ENCODE measurements at places on chromosomes 7 and 10.
A peak's percentile ranks its signal among the peaks of the same experiment; 100 is the strongest.

DNA sequence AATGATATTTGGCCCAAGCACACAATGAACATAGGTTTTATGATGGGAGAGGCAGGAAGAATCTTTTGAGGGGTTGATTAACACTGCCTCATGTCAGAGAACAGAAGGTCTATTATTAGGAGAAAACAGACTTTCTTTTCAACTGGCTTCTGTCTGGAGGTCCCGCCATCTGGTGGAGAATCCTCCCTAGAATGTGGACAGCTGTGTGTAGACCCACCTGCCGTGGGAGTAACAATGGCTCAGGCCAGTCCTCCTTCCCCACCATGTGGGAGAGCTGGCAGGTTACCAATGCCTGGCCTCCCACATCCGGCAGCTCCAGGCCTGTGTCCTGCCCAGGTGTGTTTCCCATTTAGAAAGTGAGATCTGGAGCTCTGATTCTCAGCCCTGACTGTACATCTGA lies 70.4 kb upstream of the AOAH start:
- DNase-seq = no peak

GRCh38 chr7:27106181-27106900 lies 3.9 kb upstream of the HOXA2 start:
- DNase-seq = no peak

GRCh38 chr7:135855846-135856245 lies 107.2 kb upstream of the FAM180A start:
- DNase-seq = no peak

DNA sequence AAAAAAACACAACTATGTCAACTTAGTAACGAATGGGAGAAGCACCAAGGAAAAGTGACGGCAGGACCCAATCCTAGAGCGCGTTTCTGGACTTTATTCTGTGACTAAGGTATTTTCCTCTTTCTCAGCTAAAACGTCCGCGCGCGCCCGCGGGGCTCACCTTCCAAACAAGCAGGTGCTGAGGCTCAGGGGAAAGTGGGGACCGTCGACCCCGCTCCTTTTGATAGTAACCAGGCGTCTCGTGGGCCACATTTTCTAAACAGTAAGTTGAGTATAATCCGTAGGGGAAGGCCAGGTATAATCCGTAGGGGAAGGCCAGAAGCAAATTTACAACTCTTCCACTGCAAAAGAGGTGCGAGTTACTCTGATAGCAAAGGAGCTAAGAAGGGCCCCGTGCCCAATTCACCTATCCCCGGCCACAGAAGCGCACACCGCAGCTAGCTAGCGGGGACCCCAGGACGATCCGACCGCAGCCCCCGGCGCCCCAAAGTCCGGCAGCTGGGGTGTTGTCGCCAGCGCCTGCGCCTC lies 743 bp downstream of the MKI67 start:
- DNase-seq = no peak

DNA sequence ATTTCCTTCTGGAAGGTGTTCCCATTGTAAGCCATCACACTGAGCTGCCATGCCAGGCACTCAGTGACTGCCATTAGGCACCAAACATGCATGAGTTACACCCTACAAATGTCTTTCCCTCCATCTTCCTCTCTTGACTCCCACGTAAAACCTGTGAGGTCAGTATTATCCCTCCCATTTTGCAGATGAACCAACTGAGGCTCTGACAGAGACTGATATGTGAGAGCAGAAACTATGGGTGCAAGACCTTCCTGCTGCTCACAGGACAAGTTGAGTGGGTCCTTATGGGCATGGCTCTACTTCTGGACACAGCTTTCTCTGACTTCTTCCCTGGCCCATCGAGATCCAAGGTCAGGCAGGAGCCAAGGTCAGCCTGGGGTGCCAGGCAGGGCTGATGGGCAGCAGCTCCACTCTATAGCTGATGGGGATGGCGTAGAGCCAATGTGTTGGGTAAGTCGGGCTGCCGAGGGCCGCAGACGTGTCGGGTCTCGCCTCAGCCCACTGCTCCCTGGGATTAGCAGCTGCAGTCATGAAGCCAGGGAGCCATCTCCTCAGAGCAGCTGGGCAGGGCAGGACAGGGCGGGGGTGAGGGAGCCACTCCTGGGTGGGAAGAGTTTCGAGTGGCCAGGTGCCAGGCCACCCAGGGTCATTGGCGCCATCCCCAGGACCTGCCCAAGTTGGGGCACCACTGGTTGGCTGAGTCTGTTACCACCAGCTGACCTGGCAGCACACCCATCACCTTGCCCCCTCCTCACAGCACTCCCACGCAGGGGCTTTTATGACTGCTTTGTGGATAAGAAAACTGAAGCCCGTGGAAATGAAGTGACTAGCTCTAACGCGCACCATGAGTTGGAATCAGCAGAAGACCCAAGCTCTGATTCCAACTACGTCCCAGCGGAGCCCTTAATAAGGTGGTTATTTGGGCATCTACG lies 117.8 kb upstream of the ZMIZ1 start:
- no peak for DNase-seq

- DNase-seq = no peak
Measured at GRCh38 chr10:81920213-81920829, 45.3 kb downstream of the NRG3 start.

DNA sequence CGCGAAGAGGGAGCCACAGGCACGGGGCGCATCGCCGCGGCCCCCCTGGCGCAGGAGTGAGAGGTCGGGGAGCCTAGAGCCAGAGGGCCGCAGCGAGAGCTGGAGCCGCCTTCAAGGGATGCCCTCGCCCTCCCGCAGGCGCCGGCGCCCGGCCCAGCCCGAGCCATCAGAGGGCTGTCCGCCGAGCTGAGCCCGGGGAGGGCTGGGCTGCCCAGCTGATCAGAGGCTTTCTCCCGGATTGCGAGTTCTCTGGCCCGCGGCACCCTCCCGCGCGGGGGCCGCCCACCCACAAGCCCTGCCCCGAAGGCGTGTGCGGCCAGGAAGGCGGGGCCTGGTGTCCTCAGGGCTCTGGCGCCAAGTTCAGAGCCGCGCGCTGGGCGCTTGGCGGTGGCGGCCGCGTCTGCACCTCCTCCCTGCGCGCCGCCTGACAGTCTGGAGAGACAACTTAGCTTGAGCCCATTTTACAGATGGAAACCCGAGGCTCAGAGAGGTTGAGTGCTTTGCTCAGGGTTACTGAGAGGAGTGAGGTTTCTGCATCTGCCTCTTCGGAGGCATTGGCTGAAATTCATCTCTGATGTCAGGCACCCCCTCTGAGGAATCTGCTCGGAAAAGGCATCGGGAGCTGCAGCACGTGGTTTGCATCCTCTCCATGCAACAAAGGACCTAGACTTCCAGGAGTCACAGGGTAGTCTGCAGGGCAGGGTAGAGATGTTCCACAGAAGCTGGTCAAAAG lies 3.8 kb upstream of the ANTXRL start:
- DNase-seq = peak; percentile 23

DNA sequence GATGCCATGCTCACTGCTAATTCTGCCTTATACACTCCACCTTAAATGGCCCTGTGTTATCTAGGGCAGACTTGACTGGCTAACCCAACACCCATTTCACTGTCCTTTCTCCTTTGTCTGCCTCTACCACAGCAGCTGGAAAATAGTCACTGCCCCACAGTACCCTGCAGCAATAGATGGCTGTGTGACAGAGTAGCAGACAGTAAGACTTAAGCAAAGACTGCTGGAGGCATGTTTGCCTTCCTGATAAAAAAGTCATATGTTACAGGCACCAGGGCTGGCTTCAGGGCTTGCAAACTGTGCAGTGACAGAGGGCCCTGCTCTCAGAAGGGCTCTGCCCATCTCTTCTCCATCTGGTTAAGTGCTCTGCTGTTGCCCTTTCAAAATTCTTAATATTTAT lies 332.6 kb upstream of the GHITM start:
- DNase-seq = no peak

GRCh38 chr7:70344726-70345125 lies 746.5 kb downstream of the AUTS2 start:
- DNase-seq = no peak

DNA sequence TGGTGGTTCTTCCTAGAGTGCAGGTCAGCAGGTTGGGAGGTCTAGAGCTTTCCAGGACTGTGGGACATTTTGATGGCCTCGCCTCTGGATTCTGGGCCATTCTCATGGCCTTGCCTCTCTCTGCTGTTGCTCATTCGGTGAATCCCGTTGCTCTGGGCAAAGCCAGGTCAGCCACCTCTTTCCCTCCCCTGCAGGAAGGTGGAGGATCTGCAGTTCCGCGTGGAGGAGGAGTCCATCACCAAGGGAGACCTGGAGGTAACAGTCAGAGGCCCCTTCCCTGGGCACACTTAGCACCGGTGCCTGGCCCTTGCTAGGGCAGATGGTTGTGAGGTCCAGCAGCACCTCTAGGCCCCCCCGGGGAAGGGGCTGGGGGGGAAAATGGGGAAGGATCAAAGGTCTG lies 74.9 kb downstream of the CLIP2 start:
- no peak for DNase-seq

- DNase-seq = no peak
Measured at GRCh38 chr7:121484089-121484763, 88.1 kb upstream of the FAM3C start.

- DNase-seq = no peak
Measured at GRCh38 chr7:46681865-46682503, 760.9 kb upstream of the IGFBP3 start.

DNA sequence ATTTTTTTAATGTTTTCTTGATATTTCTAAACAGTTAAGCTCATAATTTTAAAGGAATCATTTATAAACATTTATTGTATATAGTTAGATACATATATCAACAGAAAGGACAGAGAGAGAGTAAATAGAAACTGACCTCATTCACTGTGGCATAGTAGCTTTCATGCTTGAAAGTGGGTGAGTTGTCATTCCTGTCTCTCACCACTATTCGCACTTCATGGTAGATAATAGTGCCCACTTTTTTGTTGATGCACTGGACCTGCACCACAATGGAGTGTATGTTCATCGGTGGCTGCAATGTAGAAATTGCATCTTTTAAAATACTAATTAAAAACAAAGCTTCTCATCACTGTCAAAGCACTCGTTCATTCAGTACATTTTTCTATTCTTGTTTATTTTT lies 432.0 kb downstream of the PCDH15 start:
- DNase-seq = no peak

DNA sequence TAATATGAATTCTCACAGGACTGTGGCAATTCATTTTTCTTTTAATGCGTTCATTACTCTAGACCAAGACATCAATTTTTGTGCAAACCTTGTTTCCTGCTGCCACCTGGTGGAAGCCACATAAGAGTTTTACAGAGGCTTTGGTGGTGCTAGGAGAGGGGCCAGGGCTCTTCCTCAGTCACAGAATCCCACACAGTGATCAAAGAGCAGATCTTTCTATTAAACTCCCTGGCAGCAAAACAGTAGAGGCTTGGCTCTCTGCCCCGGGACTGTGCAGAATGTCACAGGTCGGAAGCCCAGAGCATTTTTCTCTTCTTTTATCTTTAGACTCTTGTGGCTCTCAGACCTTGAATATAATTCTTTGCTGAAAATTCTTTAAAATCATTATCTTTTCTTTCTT lies 506.4 kb upstream of the C7orf33 start:
- peak; percentile 30 for DNase-seq

- DNase-seq = no peak
Measured at GRCh38 chr7:87027900-87028299, 31.6 kb downstream of the ELAPOR2 start.

DNA sequence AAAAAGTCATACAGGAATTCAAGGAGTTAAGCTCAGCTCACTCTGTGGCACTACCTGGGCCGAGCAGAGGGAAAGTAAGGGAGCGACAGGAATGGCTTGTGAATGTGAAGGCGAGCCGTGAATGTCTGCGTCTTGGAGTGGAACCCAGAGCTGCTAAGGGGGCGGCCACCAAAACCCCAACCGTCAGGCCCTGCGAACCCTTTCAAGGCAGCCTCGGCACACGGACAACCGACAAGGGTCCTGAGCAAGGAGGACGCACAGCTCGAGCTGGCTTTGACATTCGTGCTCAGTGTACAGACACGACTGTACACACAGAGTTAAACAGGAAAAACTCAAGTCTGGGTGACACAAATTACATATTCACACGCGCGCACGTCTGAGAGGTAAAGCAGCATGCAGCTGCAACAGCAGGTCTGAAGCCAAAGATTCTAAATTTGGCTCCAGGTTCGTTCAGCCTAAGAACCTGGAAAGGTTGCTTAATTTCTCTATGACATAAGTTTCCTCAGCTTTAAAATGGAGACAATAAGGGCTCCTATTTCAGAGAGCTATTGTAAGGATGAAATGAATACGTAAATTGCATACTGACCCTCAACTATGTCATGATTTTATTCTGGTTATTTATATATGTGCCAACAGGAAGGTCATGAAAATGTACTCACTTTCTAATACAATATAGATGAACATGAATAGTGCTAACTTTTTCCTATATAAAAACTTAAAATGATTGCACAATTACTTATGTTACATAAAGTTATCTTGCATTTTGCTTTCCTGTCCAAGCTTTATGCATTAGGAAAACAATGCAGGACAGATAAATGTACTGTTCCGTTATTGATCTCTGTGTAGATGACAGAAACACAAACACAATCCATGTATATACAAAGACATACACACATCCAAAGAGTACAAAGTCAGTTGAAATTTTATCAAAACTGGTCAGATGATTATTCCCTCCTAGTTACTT lies 192.9 kb downstream of the ZMYND11 start:
- DNase-seq = no peak

DNA sequence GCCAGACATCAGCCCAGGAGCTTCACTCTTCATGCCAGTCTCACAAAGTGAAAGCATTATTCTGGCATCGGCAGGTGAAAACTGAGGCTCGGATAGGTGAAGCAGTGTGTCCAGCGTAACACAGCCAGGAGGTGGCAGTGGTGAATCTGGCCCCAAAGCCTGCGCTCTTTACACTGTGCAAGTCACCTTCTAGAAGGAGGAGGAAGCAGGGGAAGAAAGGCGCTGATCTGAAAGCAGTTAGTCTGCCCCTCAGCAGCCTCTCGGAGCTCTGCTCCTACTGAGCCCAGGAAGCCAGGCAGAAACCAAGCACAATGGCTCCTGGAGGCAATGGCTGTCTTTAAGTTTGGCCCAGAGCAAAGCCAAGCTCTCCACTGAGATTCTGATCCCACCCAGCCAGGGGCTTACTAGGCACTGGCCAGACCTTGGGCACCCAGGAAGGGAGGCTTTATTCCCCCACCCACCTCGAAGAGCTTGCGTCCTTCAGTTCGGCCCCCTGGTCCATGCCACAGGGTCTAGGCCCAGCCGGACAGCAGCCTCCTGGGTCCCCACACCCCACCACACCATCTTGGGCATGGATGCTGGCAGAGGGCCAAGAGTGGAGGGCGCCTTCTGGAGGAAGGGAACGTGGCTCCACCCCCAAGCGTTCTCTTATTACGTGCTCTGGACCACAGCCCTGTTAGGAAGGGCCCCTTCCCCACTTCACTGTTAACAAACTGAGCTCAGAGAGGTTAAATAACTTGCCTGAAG lies 104.5 kb downstream of the GRID1 start:
- peak; percentile 8 for DNase-seq

- peak; percentile 26 for DNase-seq
Measured at GRCh38 chr10:28241741-28242399, 61.0 kb downstream of the MPP7 start.

GRCh38 chr10:99328579-99329303 lies 415 bp upstream of the CNNM1 start:
- no peak for DNase-seq

- peak; percentile 10 for DNase-seq
Measured at GRCh38 chr10:6108631-6109443, 20.0 kb downstream of the RBM17 start.

- peak; percentile 1 for DNase-seq
Measured at GRCh38 chr7:123916240-123916724, 8.8 kb upstream of the SPAM1 start.

All from AML-193 (cell line).